ENCODE measurements at places on chromosomes 6 and 20.

DNA sequence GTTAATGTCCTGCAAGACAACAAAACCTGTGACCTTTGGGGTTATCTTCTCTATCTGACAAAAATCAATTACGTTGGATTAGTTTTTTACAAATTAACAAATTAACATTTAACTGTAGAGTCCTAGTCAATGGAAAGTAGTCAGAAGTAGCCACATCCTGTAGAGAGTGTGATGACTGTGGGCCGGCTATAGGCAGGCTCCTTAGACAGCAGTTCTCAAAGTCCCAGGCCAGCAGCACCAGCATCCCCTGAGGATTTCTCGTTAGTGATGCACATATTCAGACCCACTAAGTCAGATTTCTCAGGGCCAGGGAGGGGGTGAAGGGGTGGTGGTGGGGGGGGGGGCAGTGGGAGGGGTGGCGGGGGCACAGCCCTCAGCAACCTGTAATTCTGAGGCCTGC lies 37.2 kb downstream of the ZNF341 start:
- no peak for DNase-seq

GRCh38 chr6:80263585-80263984 lies 157.1 kb downstream of the BCKDHB start:
- DNase-seq: no peak

DNA sequence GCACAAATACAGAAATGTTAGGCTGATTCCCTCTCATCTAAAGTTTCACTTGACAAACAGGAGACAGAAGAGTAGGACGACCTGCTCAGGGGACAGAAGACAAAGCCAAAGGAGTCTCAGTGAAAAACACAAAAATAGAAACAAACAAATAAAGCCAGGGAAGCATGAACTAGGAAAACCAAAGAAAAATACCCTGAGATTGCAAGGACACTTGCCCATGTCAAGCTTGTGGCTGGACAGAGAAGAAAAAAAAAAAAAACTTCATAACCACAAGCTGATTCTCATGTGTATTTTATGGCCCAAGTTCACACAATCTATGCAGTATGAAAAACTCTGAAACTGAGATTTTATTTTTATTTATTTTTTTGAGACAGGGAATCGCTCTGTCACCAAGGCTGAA lies 85.6 kb upstream of the BEND6 start:
- DNase-seq: no peak

GRCh38 chr6:163725008-163725941 lies 310.8 kb downstream of the QKI start:
- no peak for DNase-seq

- no peak for DNase-seq
Observed at GRCh38 chr20:38700141-38700540, 24.1 kb upstream of the SLC32A1 start.

DNA sequence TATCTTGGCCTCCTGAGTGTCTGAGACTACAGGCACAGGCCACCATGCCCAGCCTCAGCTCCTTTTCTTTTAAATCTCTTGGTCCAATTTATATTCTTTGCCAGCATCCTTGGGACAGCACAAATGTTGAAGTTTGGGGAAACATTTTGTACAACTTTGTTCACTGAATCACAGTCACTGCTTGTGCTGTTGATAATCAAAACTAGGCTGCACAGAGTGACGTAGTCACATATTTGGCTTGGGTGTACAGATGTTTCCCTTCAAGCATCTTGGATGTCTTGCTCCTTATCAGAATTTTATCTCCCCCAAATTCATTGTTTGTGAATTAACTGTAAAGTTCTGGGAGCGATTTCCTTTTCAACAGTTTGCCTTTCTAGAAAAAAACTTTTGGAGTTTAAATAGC lies 17.9 kb downstream of the CARMIL1 start:
- DNase-seq: no peak

- DNase-seq: no peak
Observed at GRCh38 chr6:157513004-157513603, 132.1 kb downstream of the ZDHHC14 start.

DNA sequence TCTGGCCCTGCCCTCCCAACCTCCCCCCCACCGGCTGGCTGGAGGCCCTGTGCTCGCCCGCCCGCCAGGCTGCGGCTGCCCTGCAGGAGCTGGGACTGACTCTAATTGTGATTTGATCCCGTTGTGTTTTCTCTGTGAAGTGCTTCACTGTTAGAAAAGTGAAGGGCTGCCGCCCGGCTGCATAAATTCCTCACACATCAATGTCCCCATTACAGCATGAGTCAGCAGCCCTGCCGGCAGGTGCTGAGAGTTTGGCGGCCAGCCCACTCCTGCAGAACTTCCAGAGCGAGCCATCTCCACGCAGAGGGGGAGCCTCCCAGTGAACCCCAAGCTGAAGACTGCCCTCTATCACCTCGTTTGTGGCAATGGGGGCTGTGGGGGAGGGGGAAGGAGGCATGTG lies 137.9 kb downstream of the DLL1 start:
- no peak for DNase-seq

DNA sequence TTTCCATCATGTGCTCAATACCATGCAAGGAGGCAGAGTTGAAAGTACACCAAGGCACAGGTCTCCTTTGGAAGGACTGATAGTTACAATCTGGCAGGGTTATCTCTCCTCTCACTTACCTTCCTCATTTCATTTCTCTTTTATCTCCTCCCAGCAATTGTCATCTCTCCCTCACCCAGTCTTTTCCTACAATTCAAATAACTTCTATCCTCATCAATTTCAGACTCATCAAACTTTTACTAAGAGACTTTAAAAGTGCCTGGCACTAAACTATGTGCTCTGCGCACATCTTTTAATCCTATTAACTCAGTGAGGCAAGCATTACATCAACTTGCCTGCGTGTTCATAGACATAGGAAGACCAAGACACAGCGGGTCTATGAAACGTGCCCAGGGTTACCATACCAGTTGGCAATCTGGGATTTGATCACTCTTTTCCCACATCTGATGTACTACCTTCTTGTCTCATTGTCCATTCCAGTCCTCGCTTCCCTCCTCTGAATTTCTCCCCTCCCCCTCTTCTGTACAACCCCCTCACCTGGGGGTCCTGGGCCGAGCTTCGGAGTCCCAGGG lies 1.2 kb downstream of the VARS1 start:
- DNase-seq: no peak
